ENCODE measurements at places on chromosomes 5 and 9.

DNA sequence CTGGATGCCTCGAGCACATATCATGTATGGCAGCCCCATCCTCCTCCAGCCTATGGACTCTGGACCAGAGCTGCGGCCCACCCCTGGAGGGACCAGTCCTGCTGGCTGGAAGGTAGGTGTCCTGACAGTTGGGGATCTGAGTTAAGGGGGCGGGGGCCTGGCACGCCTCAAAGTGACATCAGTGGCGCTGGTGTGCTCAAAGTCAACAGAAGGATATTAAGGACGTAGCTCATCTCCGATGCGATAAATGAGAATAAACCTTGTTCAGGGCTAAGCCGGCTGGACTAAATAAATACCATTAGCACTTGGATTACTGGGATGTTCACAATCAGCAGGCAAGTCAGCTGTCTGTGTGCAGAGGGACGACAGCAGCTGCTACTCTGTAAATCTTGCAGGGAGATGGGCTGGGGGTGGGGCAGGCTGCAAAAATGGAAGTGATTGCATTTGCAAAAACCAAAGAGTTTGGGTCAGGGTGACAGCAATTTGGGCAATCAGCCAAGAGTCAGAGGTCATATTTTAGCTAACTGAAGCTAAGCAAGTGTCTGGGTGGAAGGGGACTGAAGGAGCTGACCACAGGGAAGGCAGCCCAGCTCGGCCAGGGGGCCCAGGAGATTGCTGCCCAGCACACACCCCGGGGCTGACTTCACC, 80.0 kb upstream of the LRRTM2 start:
- DNase-seq, result no peak

DNA sequence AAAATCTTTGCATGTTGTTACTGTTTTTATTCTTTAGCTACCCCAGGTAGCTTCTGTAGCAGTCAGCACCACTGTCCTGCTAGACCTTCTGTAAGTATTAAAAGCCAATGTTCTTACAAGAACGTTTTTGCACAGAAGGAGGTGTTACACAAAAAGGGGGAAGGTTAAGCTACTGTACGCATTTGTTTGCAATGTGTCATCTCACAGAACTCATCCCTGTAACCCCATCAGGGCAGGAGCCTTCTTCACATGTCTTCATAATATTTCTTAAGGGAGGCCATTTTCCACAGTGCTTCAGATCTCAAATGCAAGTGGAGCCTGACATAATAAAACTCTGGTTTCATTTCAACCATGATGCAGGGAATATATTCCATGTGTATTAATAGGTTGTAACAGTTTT, 67.9 kb downstream of the OSMR start:
- no peak for DNase-seq

- DNase-seq, result no peak
These were observed 16.2 kb downstream of the ZFP62 start for GRCh38 chr5:180844858-180845257.

DNA sequence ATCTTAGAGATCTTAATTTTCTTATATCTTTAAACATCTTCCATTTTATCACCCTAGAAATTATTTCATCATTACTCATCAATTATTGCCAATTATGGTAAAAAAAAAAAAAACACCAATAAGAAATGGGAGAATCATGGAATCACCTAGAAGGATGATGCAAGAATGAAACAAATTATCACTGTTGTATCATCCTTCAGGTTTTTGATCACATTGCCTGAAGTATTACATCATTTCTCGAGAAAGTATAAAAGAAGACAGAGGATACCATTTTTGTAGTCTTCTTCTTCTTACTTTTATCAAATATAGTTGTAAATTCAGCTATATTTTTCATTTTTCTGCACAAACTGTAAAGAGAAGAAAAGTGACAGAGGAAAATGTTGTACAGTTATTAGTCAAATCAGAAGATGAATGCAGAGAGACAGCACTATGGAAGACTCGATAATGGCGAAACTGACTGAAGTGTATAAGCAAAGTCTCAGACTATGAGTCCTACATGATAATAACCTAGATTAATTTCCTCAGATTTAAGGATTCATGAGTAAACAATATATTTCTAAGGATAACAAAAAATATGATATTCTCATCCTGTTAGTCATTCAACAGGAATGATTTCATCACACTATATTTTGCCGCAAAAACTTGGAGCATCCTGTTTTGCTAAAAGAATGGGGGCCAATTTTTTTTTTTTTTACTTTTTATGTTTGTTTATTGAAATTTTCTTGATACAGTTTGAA, 5.9 kb upstream of the STC2 start:
- DNase-seq, result no peak

DNA sequence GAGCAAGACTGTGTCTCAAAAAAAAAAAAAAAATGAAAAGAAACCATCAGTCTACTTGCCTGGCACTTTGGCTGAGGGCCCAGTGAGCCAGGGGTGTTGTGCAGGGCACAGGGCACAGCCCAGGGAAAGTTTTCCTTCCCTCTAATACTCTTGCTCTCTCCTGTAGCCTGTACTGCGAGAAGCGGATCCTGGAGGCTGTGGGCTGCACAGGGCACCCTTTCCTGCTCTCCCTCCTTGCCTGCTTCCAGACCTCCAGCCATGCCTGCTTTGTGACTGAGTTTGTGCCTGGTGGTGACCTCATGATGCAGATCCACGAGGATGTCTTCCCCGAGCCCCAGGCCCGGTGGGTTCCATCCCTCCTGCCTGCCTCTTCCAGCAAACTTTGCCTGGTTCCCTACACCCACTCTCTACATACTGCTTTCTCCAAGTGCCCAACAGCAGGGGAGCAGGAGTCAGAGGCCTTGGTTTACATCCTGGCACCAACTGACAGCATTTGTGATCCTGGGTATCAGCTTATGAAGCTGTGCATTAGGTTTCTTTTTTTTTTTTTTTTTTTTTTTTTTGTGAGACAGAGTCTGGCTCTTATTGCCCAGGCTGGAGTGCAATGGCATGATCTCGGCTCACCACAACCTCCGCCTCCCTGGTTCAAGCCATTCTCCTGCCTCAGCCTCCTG, 7.2 kb downstream of the ZDHHC12 start:
- no peak for DNase-seq

DNA sequence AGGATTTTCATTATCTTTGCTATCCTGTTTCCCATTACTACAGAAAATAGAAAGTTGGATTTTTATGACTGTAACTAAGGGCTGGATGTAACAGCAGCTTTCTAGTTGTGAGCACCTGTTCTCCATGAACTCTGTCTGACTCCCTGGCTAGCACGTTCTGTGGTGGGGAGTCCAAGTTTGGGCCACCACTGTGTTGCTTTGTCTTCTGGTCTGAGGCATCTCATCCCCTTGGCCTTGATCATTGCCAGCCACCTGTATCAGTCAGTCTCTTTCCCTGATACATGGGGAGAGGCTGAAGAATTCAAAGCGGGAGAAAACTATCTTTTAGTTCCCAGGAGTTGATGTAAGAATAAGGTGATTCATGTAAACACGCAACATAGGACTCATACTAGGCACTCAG, 33.4 kb downstream of the WDR70 start:
- no peak for DNase-seq

DNA sequence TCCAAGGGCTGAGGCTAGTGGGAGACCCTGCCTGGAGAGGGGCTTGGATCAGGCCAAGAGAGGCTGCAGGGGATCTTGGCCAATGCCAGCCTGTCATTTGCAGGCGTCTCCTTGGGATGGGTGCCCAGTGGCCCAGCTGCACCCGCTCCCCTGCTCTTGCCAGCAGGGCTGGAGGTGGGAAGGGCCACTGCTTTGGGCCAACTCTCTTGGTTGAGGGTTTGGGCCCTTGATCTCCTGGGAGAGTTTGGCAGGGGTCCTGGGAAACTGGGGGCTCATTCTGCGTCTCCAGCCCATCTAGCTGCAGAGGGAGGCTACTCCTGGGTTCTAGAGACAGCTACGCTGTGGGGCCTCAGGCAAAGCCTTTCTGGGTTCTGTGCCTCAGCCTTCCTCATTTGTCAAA, 10.5 kb downstream of the PSD2 start:
- DNase-seq, result no peak

DNA sequence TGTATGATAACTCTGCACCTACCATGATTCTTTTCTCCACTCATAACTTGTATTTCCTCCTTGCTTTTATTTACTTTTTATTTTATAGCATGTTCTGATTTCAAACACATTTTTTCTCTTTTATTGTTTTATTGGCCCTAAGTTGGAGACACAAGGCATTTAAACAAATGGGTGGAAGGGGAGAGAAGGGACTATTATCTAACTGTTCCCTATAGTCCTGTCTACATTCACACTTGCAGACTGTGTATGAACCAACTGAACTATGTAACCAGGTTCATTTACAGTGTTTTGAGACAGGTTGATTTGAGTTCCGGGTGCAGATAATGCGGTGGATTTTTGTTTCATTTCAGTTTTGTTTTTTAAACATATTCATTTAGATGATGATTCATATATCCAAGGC, 830.6 kb upstream of the SEMA6A start:
- no peak for DNase-seq

Data from hematopoietic multipotent progenitor cell treated with erythropoietin and hydrocortisone succinate and interleukin-3 and kit ligand, for 4 days (in vitro differentiated cells).